ENCODE measurements at places on chromosomes 12 and 14.

DNA sequence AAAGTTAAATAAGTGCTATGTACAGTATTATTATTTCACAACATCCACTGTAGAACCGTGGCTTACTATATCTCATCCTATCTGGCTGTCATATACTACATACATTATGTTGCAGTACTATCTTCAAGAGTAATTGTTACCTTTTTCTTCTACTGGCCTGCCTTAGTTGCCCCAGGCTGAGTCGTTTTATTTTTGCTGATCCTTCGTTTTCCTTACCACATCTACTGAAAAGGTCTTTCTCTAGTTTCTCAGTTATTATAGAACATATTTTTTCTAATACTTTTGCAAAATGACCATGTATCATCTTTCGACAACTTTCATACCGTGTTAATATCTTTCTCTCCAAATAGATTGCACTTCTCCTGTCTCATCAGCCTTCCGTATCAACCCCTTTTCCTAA lies 523.1 kb downstream of the SOX5 start:
- no peak for DNase-seq

DNA sequence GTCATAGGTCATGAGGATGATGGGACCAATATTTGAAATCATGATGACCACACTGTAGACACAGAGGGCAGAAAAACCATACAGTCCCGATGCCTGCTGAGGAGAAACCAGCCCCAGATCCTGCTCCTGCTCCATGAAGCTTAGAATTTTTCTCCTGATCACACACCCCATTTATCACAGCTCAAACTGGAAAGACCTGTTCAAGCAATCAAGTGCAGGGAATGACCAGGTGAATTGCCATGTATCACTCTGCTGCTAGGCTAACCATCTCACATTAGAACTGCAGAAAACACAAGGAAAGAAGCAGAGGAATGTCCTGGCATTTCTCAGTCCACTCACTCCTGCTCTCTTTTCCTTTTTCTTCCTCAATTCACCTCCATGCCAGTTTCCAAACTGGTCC lies 18.1 kb downstream of the MANSC1 start:
- DNase-seq, result no peak

DNA sequence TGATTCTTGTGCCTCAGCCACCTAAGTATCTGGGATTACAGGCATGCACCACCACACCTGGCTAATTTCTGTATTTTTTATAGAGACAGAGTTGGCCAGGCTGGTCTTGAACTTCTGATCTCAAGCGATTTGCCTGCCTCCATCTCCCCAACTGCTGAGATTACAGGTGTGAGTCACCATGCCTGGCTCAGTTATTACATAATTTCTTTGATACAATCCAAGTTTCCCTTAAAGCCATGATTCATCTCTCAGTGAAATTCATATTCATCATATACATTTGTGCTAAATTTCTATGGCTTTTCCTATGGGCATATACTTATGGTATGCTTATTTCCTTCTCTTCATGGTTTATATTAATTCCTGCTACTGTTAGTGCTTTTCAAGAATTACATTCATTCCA lies 29.1 kb upstream of the PZP start:
- DNase-seq, result no peak

GRCh38 chr12:79001404-79001803 lies 136.8 kb downstream of the SYT1 start:
- DNase-seq, result no peak

- DNase-seq, result no peak
Measured at GRCh38 chr14:50768680-50769079, 62.3 kb downstream of the NIN start.

DNA sequence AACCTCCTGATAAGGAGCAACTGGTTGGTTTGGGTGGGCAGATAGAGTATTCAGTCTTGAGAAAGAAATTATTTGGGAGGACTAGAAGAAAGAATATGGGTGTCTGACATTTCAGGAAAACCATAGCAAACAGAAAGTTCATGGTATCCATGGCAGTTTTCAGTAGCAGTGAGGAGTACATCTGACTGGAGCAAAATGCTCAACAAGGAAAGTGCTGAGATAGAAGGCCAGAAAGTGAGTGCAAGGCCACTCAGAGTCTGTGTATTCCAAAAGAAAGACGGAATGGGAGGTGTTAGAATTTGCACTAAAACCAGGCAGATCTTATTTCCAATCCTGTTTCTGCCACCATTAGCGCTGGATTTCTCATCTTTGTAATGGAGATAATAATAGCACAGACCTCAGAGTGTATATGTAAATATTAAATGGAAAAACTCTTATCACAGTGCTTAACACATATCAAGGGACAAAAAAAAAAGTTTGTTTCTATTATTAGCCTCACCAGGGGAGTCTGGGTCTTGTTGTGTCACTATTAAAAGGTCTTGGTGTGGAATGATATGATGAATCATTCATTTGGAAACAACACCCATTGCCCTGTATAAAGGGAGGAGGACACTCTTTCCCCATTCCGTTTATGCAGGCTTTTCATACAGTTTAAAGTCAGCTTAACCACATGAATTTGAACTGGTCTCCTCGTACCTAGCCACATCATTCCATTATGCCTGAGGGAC lies 349.8 kb downstream of the IPO8 start:
- no peak for DNase-seq

DNA sequence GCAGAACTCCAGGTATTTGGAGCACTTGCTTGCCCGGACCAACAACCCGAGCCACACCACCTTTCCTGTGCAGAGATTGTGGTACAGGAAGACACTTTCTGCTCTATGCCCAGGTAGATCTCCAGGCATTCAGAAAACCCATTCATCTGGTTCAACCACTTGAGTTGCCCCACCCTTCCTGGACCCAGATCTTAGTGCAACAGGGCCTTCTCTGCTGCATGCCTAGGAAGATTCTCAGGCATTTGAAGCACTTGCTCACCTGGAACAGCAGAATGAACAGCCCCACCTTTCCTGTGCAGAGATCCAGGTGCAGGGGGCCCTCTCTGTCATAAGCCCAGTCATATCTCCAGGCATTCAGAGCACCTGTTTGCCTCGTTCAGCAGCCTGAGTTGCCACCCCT lies 412.8 kb upstream of the MGAT4C start:
- DNase-seq, result no peak

DNA sequence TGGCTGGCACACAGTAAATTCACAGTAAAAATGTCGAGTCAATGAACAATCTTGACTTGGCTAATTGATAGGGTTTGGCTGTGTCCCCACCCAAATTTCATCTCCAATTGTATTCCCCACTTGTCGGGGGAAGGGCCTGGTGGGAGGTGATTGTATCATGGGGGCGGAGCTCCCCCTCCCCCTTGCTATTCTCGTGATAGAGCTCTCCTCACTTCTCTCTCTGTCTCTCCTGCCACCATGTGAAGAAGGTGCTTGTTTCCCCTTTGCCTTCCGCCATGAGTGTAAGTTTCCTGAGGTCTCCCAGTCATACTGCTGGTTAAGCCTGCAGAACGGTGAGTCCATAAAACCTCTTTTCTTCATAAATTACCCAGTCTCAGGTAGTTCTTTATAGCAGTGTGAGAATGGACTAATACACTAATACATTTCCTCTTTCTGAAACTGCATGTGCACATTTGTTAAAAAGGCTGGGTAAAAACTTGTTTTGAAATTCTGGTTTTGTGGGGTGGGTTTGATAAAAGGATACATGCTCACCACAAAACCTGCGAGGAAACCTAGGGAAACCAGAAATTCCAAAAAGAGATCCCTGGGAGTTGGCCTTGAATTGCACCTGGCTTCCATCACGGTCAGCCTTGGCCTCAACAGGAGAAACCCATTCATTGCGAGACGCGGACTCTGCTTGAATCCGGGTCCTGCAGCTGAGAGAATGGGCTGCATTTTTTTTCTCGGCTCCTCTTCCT lies 16.2 kb upstream of the MYL2 start:
- DNase-seq, result no peak

DNA sequence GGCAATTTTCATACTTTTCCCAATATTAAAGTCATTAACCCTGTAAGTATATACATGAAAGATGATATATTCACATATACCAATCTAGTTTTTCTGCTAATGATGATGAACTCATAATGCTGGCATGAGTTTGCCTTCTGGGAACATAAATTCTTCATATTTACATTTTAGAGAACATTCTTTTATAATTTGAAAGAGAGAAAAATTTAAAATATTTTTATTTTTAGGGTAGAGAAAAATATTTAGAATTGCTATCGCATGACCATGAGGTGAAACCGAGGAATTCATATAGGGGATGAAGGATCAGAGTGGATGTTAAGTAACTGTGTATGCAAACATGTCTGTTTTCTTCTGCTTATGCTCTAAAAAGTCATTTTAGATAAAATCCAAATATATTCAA lies 825.3 kb upstream of the FLRT2 start:
- DNase-seq, result no peak

GRCh38 chr14:67517083-67517482 lies 16.0 kb upstream of the PLEKHH1 start:
- no peak for DNase-seq

- DNase-seq, result no peak
Measured at GRCh38 chr12:14356147-14356546, 9.3 kb upstream of the ATF7IP start.

- DNase-seq, result no peak
Measured at GRCh38 chr14:49863487-49864281, 11.1 kb upstream of the NEMF start.

DNA sequence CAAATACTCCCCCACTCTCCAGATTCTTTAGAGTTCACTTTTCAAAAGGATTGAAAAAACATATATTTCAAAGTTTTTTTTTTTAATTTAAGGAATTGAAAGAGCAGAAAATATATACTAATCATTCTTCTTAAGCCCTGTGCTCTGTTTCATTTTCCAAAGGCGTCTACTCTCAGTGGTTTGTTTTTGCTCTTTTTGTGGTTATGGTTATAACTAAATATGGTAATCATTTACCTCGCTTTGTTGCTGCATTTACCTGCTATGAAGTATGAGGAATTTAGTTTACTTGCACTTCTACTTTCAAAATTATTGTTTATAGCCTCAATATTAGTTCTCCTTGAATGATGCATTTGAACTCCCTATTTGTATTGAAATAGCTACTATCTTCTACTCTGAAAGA lies 55.9 kb upstream of the LRRK2 start:
- no peak for DNase-seq

GRCh38 chr12:111099186-111099585 lies 178.8 kb upstream of the MYL2 start:
- DNase-seq, result no peak

All from iPS DF 6.9 (cell line).